ENCODE measurements at places on chromosomes 4 and X.

DNA sequence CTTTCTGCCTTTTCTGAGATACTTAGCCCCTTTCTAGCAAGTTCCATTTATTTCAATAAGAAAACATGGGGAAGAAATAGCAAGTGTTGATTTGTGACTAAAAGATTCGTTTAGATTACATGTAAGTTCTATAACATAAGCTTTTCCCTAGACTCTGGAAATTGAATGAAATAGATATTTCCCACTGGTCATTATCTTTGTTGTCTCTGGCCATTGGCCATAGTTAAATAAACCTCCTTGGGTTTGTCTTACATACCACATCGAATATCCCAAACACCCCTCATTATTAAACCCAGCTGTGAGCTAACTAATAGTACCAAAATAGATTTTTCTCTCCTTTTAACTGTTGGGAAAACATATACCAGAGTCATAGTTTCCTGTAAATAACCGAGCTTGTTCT, 534.8 kb downstream of the IQCM start:
- no peak for DNase-seq

- DNase-seq = peak; percentile 32
These were observed 381.3 kb upstream of the INTU start for GRCh38 chr4:127251423-127251822.

- DNase-seq = no peak
These were observed 2.2 kb upstream of the MSANTD1 start for GRCh38 chr4:3246458-3247398.

DNA sequence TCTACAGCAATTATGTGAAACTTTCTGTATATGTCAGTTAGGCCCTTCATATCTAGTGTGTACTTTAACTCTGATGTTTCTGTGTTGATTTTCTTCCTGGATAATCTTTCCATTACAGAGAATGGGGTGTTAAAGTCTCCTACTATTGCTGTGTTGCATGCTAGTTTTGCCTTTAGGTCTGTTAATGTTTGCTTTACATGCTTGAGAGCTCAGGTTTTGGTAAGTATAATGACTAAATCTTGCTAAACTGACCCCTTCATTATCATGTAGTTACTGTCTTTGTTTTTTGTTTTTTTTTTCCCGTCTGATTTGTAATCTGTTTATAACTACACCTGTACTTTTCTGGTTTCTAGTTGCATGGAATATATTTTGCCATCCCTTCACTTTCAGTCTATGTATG, 63.6 kb upstream of the UGT2B15 start:
- no peak for DNase-seq

DNA sequence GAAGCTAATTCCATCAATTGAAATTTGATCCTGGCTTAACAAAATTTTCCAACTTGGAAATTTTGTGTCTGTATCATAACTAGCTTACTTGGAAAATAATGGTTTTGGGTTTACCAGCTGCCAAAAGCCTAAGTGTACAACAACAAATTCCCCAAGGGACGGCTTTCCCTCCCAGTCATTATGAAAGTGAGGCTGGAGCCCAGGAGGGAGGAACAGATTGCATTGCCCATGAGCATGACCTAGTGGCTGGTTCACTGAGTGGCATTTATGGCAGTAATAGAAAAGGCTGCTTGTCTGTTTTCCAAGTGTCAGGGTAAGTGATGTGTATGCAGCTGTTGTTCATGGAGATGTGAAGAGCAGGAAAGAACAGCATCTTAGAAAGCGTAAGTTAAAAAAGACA, 70.8 kb upstream of the HHIP start:
- peak; percentile 9 for DNase-seq

GRCh38 chr4:181611033-181611711, 632.0 kb upstream of the TENM3 start:
- no peak for DNase-seq

DNA sequence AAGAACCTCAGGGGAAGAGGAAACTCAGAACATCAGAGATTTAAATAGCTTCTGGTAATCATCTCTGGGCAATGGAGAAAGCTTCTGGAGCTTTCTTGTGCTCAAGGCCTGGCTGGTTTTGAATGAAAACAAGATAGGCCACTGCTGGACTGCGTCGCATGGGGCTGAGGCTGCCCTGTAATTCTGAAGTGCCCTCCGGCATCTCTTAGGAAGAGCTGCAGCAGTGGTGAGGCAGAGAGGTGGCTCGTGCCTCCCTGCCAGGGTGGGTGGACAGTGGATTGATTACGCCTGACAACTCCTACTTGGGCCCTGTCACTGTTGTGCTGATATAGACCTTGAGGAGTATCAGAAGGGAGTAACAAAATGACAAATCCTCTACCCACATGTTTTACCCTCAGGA, 279.7 kb downstream of the NR3C2 start:
- no peak for DNase-seq

DNA sequence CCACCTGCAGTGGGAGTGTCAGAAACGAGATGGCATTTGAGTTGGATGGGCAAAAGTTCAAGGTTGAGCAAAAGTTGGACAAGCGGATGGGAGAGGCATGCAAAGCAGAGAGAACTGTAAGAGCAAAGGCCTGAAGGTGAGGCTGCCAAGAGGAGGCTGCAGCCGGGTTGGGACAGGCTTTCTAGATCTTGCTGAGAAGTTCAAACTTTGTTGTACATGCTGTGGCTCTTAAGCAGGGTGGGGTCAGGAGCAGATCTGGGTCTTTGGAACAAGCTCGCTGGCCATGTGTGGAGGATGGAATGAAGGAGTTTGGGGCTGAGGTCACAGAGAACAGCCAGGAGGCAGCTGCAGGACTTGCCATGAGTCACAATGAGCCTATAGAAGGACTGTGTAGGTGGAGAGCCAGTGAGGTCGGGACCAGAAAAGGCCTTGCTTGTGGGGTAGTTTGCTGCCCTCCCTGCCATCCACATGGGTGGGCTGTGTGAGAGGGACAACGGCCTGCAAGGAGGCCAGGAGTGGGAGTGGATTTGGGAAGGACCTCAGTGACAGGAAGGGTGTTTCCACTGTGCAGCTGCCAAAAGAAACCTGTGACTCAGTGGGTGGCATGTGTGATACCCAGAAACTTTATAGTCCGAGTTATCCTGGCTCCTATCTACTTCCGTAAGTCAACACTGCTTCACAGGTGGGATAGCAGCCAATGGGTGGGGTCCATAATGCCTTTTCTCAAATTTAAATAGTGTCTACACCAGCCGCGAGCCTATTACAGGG, 210.4 kb downstream of the MID1IP1 start:
- DNase-seq = no peak

GRCh38 chr4:84691170-84691691, 108.3 kb downstream of the CDS1 start:
- DNase-seq = peak; percentile 84

DNA sequence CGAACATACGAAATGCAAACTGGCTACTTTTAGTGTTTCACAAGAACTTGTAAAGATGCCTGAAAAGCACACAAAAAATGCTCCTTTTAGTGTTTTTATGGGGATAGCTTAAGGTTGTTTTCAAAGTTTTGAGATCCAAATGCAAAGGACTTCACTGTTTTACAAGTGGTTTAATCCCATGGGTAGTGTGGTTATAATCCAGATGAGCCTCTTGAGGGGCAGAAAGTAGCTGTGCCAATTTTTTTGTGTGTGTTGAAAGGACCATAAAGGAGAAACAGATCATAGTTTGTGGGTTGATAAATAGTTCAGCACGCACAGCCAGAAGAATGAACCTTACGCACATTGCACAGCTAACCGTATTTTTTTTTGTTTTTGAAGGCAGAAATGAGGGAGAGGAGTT, 126.9 kb upstream of the GIMD1 start:
- DNase-seq = peak; percentile 75
